ENCODE measurements at places on chromosomes 3 and 15.
A peak's percentile ranks its signal among the peaks of the same experiment; 100 is the strongest.

GRCh38 chr3:17850448-17850847 lies 108.0 kb upstream of the TBC1D5 start:
- DNase-seq, result peak; percentile 90

DNA sequence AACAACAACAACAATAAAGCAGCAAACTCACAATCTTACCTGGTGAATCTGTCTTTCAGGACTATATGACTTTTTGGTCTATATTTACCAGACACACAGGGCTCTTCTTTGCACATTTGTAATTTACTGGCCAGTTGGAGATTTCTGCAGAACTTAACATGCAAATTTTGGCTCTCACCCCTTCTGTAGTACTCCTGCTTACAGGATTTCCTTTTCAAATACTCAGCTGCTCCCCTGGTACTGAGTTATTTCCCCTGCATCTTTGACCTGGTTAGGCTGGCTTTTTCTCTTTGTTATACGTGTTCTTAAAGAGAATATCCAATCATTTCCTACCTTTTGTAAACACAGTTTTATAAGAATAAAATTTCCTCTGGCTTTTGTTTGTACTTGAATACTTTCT lies 228.0 kb downstream of the MBNL1 start:
- DNase-seq, result no peak

GRCh38 chr15:50137330-50137761 lies 18.3 kb upstream of the ATP8B4 start:
- peak; percentile 98 for DNase-seq

DNA sequence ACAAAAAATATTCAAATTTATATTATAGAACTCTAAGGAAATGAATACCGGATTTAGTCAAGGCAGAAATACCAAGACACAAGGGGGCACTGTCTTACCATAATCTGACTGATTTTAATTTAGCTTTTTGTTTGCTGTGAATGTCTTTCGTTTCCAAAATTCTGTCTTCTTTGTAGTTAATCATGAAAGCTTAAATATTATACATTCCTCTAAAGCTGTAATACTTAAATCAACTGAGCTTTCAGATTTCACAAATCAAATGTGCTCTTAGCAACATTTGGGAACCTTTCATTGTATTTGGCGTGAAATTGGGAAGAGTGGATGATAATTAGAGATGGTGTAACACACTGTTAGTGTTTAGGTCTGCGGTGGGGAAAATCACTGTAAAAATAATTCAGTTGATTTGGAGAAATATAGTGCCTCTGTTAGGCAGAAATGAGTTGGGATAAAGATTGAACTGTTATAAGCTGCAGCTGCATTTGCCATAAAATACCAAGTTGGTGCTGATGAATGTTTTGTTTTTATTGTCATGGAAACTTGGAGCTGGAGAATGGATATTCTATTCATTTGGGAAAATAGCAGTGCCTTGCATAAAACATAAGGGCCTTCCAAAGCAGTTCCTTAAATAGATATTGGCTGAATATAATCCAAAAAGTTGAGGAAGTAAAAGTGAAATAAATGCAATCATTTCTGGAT lies 228.2 kb downstream of the TCF12 start:
- peak; percentile 85 for DNase-seq

- no peak for DNase-seq
Observed at GRCh38 chr3:197407053-197407452, 108.6 kb upstream of the DLG1 start.

DNA sequence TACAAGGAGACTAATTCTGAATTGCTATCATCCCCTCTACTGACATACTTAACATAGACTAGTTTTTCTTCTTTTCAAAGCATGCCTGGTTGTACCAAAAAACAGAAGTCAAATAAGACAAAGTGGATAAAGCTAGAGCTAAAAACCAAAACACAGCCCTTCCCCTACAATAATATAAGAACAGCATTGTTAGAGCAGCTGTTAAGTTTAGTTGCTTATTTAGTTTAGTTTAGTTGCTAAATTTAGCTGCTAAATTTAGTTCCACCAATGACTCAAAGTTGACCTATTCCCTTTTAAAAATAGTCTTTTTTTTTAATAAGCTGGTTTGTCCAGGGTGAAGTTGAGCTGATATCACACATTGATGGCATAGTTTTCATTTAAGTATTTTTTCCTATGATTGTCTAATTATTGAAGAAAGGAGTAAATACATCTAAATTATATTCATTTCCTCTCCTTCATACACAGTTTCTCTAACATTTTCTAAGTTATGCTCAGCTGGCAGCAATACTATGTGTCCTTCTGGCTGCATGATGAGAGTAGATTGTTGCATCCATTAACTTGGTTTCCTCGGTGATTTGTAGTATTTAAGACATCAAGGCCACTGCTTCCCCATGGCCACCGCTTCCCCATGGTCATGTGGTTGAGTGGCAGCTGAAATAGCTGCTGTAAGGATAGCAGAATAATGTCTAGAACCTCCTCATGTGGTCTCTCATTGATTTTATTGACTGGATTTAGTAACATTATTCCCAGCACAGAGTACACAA lies 718.6 kb upstream of the NECTIN3 start:
- DNase-seq, result no peak

DNA sequence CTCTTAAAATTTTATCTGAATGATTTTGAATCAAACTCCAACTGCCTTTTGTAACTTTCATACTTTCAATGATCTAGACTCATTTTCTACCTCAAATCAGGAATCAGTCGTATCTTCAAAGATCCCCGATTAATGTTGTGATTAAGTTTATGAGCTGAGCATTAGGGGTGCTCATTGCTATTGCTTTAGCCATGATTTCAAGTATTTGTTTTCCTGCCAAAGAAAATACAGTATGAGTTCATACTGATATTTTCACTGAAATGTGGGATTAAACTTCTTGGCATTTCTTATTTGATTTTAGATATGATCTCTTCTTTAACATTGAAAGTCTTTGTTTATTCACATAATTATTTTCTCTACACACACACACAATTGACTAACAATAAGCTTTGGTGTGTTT lies 785.6 kb downstream of the NTRK3 start:
- DNase-seq, result no peak

DNA sequence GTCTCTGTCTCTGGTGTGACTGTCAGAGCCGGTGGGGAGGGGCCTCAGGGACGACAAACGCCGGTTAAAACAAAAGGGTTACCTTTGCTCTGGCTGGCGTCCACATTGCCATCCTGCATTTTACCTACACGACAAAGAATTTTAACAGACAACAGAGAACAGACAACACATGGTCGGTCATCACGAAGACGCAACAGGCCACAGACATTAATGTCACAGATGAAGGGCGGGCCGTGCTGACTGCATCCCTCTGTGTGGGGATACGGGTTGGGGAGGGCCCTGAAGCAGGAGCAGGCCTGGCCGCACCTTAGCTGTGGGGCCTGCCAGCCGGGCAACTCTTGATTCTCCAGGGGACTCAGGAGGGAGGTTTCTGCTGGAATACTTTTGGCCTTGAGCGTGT lies 58.2 kb upstream of the SEC13 start:
- DNase-seq, result no peak

- no peak for DNase-seq
Observed at GRCh38 chr3:71488391-71488809, 95.1 kb downstream of the FOXP1 start.

DNA sequence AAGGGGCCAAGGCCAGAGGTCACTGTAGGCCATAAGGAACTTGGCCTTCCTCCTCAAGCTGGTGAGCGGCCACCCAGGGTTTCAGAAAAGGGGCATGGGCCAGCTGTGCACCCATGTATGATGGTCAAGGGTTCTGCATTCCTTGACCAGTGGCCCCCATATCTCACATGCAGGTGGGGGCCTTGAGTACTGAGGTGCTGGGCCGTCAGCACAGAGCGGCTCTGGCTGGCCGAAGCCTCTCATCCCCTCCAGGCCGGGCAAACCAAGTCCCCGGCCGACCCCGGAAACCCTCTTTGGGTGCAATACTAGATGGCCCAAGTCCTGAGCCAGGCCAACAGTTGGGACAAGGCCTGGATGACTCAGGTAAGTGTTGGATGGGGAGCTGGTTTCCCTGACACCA lies 9.5 kb downstream of the ALG3 start:
- no peak for DNase-seq

GRCh38 chr3:161082063-161082462 lies 23.1 kb downstream of the B3GALNT1 start:
- no peak for DNase-seq

GRCh38 chr3:152051501-152052404 lies 178.3 kb downstream of the SUCNR1 start:
- DNase-seq, result peak; percentile 81

- DNase-seq, result peak; percentile 36
Observed at GRCh38 chr15:83653639-83654378, at the start of gene ADAMTSL3. Gene ADAMTSL3, plus strand, starts transcription at chr15:83654123. Its CDS starts 1,639 bp downstream, at chr15:83655762.

DNA sequence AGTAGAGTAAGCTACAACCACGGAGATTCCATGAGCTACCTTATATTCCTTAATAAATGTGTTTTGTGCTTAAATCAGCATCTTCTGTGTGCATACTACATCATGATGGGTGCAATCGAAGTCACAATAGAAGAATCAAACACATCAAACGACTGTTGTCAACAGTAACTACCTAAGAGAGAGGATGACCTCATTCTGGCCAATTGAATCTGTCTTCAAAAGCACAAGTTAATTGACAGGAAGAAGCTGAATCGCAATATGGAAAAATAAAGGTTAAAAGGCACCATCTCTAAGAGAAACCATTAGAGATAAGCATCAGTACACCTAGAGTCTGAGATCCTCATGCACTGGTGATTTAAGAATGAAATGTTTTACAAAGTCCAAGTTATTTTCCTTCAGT lies 39.0 kb downstream of the CD200R1L start:
- DNase-seq, result no peak

- DNase-seq, result peak; percentile 84
Observed at GRCh38 chr15:48458876-48459275, 127.6 kb downstream of the DUT start.

- DNase-seq, result no peak
Observed at GRCh38 chr3:195180490-195181112, 90.4 kb downstream of the XXYLT1 start.

DNA sequence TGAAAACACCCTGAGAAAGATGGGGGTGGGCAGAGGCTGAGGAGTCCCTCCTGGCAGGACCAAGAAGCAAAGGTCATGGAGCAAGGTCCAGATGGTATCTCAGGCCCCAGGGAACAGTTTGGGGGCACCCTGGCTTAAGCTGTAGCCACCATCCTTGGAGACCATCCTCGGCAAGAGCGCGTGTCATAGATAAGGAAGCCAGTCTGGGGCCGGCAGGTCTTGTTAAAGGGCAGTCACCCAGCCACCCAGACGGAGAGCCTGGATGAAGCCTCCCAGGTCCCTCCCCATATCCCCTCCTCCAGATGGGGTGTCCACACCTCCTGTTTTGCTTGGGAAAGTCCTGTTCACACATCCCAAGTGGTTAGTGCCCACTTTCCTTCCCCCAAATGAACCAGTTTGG lies 191.1 kb downstream of the KLF13 start:
- no peak for DNase-seq

DNA sequence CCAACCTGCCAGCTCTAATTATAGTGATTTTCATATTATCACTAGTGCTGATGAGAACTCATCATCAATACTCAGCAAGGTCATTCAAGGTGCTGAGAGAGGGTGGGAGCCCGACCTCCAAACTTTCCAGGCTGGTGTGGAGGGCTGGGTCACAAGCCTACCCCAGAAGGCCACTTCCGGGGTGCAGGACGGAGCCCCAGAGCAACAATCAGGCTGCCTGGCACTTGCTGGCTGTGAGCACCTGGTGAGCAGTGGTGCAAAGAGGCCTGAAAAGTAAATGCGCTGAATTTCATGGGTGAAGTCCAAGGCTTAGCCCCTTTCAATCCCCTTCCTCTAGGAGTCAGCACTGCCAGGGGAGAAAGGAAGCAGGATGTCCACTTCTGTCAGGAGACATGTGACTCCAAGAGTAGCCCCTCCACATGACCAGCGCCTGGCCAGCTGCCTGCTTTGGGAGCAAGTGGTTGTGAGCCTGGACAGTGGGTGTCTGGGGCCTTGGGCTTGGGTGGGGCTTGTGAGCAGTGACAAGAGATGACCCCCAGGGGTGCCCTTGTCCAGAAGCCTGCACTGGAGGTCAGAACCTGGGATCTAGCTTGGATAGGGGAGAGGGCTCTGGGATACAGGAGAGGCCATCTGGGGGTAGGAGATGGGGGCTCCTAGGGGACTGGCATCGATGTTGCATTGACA lies 165.0 kb upstream of the TLE3 start:
- no peak for DNase-seq

- peak; percentile 41 for DNase-seq
Observed at GRCh38 chr3:156233876-156234275, 113.5 kb downstream of the KCNAB1 start.

- DNase-seq, result no peak
Observed at GRCh38 chr3:39753391-39753790, 56.0 kb upstream of the MYRIP start.

DNA sequence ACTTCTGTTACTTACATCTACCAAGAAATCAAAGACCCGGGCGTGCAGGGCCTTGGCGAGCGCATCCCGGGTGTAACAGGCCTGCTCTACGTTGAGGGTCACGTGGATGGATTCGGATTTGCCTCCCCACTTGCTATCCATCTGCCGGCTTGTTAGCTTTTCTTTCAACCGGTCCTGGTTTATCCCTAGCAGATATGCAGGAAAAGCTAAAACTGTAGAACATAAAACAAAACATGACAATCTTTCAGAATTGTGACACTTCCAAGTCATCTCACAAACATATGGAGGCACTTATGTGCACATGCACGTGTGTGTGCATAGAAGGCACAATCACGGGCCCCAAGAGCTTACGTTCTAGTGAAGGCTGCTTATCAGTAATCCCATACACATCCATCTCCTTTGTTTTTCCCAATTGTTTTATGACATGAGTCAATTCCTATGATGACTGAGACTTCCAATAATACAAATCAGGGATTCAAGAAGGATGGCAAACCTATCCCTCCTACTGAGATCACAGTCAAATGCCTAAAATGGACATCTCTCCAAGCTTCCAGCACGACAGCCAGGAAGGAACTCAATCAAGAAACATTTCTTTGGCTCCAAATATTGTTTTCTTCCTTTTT lies 11.3 kb downstream of the LDHAL6B start:
- DNase-seq, result no peak

All from AG10803 (cell line).